Myometrial cell (primary cell): ENCODE measurements at places on chromosomes 13 and 19. TPM values are rescaled to one million over a fixed set of nuclear protein-coding genes. Genes with fewer than 3 reads are reported as not detected.

The TEX29 gene
- not detected in 2 replicates for total RNA-seq

The LILRA5 gene
- total RNA-seq: not detected in 2 replicates

The TRAPPC2B gene
- total RNA-seq: 23.2 and 34.6 TPM in 2 replicates

The ZNF726 gene
- total RNA-seq: 1.4 and 8.1 TPM in 2 replicates

The CDX2 gene
- total RNA-seq: not detected in 2 replicates
